ENCODE measurements at places on chromosomes 2 and 18. TPM values are rescaled to one million over a fixed set of nuclear protein-coding genes. Genes with fewer than 3 reads are reported as not detected.

Gene EML4
- total RNA-seq: 46.5 TPM

Gene ACMSD
- not detected for total RNA-seq

Gene RBBP8
- total RNA-seq: 19.7 TPM

Gene PAPOLG
- total RNA-seq: 17.4 TPM

Gene MC2R
- not detected for total RNA-seq

Gene CMPK2
- 2.7 TPM for total RNA-seq

Gene XRCC5
- total RNA-seq: 208 TPM

Gene GCG
- total RNA-seq: not detected

Gene FAM237A
- not detected for total RNA-seq

Gene OSR1
- 8.0 TPM for total RNA-seq

Gene KHK
- total RNA-seq: 10.7 TPM

Gene CLEC4F
- total RNA-seq: 1.4 TPM

Gene ADAM23
- total RNA-seq: 4.1 TPM

Gene SNTG2
- total RNA-seq: 5.7 TPM

Gene CRYGC
- not detected for total RNA-seq

Gene FTCDNL1
- total RNA-seq: 3.1 TPM

Gene RIT2
- total RNA-seq: not detected

Gene SERPINB12
- not detected for total RNA-seq

Gene SAG
- not detected for total RNA-seq

Gene PUS10
- total RNA-seq: 4.7 TPM

Gene C2orf78
- not detected for total RNA-seq

Gene G6PC2
- total RNA-seq: not detected

Gene NPHP1
- total RNA-seq: 6.1 TPM

Gene COBLL1
- total RNA-seq: 48.7 TPM

Gene UPP2
- total RNA-seq: not detected

Gene CNOT9
- total RNA-seq: 35.8 TPM

Gene CYP20A1
- 31.5 TPM for total RNA-seq

Gene CD8B2
- total RNA-seq: not detected

Gene DSG2
- total RNA-seq: 20.6 TPM

Gene BCL2
- 41.4 TPM for total RNA-seq

Gene CCDC121
- 3.2 TPM for total RNA-seq

Gene MTCL1
- 9.6 TPM for total RNA-seq

Gene GCC2
- 45.8 TPM for total RNA-seq

Gene TRIM54
- not detected for total RNA-seq
